Thyroid gland (tissue), 4 donors: ENCODE measurements at places on chromosomes 5 and 9. TPM values are rescaled to one million over a fixed set of nuclear protein-coding genes. Genes with fewer than 3 reads are reported as not detected.

- H3K36me3 ChIP-seq, result no peaks in the 10 kb centered on the region
- H3K27me3 ChIP-seq, result no peaks in the 10 kb centered on the region
- no peak overlapping the region for H3K27ac ChIP-seq
Measured at GRCh38 chr5:171598641-171599152, 179.2 kb downstream of the FGF18 start.

DNA sequence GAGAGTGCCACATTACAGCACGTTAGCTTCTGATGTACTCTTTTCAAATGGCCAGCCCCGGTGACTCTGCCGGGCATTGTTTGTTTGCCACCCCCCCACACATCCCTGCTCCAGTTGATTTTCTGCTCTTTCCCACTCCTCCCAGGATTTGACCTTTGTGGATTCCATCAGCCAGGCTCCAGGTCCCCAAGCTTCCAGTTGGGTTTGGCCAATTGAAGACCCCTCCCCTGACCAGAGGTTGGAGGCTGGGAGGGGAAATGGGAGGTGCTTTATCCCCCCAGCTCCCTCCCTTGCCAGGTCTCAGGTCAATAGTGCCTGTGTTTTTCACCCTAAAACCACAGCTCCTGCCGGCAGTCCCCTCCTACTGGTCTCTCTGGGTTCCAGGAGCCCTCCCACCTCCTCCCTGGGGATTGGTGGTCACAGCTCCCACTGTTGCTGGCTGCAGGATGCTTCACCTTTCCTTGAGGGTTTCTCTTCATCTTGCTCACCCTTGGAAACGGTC, 34.9 kb downstream of the IRF1 start:
- peaks cover 14% of the 10 kb centered on the region for H3K4me1 ChIP-seq
- no peaks in the 10 kb centered on the region for H3K27me3 ChIP-seq
- H3K4me3 ChIP-seq, result no peak overlapping the region
- DNase-seq, result no peak
- no peak overlapping the region for H3K27ac ChIP-seq
- H3K36me3 ChIP-seq, result no peaks in the 10 kb centered on the region

DNA sequence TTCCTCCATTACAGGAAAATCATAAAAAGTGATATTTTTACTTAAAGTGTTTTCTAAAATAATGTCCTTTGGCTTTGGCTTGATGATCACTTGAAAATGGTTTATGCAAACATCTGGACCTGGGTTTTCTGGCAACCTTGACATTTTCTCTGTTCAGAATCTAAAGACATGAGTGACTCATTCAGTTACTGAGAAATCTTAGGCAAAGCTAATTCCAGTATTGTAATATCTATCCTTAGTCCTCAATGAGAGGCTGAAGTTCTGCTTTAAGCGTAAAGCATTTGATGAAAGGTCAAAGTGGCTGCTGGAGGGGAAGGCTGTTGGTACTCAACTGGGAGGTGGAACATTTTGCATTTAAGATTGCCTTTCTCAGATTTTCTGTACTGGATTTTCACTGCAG, 2.3 kb downstream of the MAN2A1 start:
- no peak overlapping the region for H3K4me3 ChIP-seq
- H3K27ac ChIP-seq, result no peak overlapping the region
- no peaks in the 10 kb centered on the region for H3K27me3 ChIP-seq
- no peaks in the 10 kb centered on the region for H3K36me3 ChIP-seq
- DNase-seq, result no peak
- H3K4me1 ChIP-seq, result peaks cover 18% of the 10 kb centered on the region

CTXN3 gene
- total RNA-seq, result not detected

- no peaks in the 10 kb centered on the region for H3K4me1 ChIP-seq
- H3K4me3 ChIP-seq, result no peak overlapping the region
- no peaks in the 10 kb centered on the region for H3K27me3 ChIP-seq
Measured at GRCh38 chr9:108889649-108890067, 27.6 kb downstream of the ACTL7A start.
